ENCODE measurements at places on chromosomes 7 and 10.
A peak's percentile ranks its signal among the peaks of the same experiment; 100 is the strongest.

GRCh38 chr10:64039198-64039597, 518.0 kb downstream of the REEP3 start:
- no peak for DNase-seq

GRCh38 chr10:78770167-78771090, 298.3 kb upstream of the ZMIZ1 start:
- DNase-seq, result no peak

DNA sequence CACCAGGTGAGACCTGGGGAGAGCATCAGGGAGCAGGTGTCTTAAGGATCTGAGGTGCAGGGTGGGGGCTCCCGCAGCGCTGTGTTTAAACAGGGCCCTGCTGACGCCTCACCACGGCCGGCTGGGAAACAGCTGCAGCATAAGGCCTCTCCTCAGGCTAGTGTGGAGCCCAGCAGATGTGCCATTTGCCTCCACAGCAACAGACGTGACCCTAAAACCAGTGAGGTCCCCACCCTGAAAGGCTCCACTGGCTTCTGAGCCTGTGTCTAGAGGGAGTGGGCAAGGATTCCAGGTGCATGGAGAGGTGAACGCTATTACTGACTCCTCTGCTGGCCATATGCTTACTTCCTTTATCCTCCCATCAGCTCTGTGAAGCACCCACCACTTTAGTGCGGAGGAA, 47.8 kb downstream of the SYPL1 start:
- DNase-seq, result no peak

GRCh38 chr7:130394421-130395195, 14.3 kb downstream of the CPA1 start:
- peak; percentile 49 for DNase-seq

- no peak for DNase-seq
These were observed 87.8 kb downstream of the GLCCI1 start for GRCh38 chr7:8056439-8056838.

- no peak for DNase-seq
These were observed 98.7 kb downstream of the ITIH5 start for GRCh38 chr10:7567911-7568620.

- no peak for DNase-seq
These were observed 113.4 kb downstream of the VIPR2 start for GRCh38 chr7:159031135-159031701.

DNA sequence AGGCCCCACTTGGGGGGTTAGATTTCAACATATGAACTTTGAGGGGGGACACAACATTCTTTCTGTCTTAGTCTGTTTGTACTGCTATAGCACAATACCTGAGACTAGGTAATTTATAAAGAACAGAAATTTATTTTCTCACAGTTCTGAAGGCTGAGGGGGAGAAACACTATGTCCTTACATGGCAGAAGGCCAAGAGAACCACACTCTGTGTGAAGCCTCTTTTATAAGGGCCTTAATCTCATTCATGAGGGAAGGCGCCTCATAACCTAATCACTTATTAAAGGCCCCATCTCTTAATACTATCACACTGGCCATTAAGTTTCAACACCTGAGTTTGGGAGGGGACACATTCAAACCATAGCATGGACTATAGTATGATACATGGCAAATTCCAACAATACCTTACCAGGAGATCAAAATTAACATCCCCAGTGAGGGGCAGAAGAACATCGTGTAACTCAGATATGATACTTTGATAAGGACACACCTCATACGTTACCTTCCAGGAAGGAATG, 9.3 kb upstream of the PDLIM1 start:
- no peak for DNase-seq

GRCh38 chr7:132666774-132667172, 90.5 kb upstream of the PLXNA4 start:
- no peak for DNase-seq

DNA sequence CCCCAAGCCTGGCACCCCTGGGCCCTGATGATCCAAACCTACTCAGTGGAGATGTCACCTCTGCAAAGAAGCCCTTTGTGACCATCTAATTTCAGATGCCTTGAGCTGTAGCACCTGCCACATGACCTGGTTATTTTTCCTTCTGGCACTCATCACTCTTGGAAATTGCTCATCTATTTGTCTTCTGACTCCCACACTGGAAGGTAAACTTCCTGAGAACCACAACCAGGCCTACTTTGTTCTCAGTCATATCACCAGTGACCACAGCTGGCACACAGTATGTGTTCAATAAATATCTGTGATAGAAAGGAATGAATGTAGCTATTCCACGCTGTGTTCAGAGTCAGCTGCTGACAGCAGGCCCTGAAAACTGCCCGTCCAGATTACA, 97.1 kb downstream of the SH3PXD2A start:
- DNase-seq, result no peak

DNA sequence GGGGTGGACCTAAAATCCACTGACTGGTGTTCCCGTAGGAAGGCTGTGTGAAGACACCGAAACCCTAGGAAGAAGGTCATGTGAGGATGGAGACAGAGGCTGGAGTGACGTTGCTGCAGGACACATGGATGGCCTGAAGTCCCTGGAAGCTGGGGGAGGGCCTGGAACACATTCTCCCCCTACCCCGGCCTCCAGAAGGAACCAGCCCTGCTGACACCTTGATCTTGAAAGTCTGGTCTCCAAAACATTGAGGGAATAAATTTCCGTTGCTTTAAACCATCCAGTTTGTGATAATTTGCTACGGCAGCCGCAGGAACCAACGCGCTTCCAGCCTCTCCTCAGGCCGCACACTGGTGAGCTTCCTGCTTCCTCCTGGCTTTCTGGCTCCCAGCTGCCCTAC, 288.2 kb downstream of the GLRX3 start:
- no peak for DNase-seq

DNA sequence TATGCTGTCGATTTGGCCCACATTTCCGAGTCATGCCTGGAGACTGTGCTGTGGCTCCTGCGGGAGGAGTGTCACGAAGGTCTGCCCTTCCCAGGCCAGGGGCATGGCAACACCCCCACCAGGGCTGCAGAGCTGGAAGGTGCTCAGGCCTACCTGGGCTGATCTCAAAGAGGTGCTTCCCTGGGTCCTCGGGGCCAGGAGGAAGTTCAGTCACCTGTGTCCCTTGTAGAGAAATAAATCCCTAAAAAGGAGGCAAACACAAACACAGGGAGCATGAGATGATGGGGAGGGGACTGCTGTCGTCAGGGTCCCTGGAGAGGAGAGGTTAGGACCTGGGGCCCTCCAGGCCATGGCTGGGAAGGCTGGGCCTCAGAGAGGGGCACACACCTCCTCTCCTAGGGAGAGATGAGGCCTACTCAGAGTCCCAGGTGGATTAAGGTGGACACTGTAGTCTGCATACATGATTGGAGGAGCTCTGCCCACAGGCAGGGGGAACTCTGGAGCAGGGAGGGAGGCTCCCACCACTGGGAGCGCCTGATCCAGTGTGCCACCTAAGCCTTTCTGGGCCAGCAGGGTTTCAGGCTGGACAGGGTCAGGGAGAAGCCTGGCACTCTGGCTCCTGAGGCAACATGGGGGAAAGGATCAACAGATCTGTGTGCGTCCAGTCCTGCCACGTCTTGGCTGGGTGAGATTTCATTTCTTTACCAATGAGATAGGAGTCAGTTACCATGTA, 49.4 kb downstream of the ARHGAP22 start:
- no peak for DNase-seq

- no peak for DNase-seq
These were observed 788 bp upstream of the CACNA2D1 start for GRCh38 chr7:82444220-82444909.

DNA sequence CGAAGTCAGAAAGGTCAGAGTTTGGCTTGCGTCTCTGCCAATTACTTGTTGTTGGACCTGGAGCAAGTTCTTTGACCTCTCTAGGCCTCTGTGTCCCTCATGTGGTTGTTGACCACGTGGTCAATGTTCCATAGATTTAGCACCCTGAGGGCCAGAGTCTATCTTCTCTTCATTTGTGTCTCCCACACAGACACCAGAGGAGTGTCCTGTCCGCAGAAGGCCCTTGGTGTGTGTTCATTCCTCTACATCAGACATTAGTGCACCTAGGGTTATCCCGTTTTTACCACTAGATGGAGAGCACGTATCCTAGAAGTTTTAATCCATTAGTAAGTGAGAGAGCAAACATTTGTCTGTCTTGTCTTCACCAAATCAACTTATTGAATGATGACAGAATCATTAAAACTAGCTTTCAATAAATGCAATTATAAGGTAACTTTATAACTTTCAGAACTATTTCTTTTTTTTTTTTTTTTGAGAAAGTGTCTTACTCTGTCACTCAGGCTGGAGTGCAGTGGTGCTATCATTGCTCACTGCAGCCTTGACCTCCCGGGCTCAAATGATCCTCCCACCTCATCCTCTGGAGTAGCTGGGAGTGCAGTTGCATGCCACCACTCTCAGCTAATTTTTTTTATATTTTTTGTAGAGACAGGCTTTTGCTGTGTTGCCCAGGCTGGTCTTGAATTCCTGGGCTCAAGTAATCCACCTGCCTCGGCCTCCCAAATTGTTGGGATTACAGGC, 122.5 kb upstream of the ANKRD1 start:
- DNase-seq, result no peak

DNA sequence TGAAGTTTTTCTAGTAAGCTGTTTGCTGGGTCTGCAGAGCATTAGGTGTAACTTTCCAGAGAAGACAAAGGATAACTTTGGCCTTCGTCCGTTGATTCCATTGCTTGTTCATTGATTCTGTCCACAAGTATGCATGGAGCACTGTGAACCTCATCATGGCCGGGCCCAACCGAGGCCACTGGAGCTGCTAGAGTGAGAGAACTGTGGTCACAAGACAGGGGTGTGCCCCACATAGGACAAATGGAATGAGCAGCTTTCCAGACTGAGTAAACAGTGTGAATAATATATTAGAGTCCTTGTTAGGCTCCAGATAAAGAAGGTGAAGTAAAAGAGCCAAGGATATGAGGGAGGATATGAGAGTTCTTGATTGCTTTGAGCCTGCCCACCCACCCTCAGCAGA, 24.9 kb downstream of the MBL2 start:
- DNase-seq, result no peak

GRCh38 chr10:71045204-71045809, 156.9 kb upstream of the PCBD1 start:
- no peak for DNase-seq

DNA sequence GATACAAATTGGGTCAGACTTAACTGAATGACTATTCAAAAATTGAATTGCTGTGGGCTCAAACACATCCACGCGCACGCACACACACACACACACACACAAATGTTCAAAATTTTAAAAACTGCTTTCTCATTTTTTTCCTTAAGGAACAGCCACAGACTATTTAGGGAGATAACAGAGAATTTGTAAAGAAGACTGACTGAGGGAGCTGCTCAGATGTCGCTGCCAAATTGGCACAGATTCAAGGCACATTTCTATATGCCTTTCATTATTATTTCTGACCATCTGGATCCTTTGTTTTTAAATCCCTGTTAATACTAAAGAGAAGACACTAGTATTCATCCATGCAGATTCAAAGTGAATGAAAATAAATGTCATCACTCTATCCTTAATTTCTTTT, 154.8 kb downstream of the DGKB start:
- DNase-seq, result no peak

DNA sequence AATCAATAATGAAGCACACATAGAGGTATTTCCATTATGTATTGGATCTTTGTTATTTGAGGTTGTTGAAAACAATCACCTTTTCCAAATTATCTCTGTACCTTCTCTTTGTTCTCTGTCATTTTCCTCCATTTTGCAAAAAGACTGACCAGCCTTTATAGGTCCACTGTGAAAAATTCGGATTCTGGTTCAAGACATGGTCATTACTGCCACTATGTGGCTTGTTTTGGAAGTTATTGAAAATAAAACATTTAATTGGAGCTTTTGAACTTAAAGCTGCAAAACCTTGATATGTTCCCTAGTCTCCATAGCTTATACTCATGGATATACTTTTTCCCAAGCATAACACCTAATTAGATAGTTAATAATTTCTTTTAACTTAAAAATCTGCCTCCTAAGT, 1094.4 kb downstream of the NRG3 start:
- no peak for DNase-seq

- no peak for DNase-seq
These were observed 65.7 kb downstream of the EXOC6 start for GRCh38 chr10:92913973-92914372.

- no peak for DNase-seq
These were observed 20.7 kb downstream of the NRAP start for GRCh38 chr10:113643183-113643582.

GRCh38 chr10:101285519-101286070, 56.3 kb upstream of the LBX1 start:
- DNase-seq, result no peak

DNA sequence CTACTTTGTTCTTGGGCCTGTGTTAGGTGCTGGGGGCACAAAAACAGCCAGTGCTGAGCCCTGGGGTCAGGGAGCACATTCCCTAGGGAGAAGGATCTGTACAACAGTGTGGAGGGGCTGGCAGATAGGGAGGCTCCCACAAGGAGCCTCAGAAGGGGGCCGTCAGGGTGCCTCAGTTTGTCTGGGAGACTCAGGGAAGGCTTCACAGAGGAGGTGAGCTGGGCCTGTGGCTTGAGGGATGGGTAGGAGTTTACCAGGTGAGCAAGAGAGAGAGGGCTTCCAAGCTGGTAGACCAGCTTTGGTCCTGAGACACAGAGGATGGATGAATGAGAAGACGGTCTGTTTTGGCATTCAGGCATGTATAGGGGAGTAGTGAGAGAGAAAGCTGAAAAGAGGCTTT, 52.1 kb downstream of the CAMK1D start:
- no peak for DNase-seq

DNA sequence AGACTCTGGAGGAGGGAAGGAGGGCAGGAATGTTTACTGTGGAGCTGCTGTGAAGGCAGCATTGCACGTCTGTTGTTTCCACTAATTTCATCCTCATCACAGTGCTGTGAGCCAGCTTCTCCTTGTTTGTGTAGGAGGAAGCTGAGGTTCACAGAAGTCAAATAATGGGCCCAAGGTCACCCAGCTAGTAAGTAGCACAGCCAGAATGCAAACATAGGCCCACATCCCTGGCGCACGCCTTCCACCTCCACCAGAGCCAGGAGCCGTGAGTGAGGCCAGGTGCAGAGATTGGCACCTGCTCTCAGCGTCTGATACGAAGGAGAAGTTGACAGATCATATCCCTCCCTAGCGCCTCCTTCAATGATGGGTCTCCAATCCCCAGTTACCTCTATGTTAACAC, 93.6 kb downstream of the HTR5A start:
- no peak for DNase-seq

DNA sequence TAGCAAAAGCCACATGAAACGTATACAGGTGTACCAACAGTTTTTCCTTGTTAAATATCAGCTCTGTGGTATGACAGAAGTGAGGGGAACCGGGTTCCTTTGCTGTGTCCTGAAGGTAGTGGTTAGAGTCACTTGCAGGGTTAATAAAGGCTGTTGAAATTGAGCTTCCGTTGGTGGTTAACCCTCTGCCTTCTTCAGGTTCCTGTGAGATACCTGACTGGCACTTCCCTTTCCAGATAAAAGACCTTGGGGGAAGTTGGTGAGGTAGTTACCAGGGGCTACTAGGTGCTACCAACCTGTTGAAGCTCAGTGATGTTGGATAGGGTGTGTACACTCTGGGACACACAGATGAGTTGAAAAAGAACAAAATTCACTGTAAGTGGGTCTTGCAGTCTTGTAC, 384.1 kb downstream of the GATA3 start:
- no peak for DNase-seq

- no peak for DNase-seq
These were observed 80.0 kb downstream of the CSTF2T start for GRCh38 chr10:51619365-51619764.
